Breast epithelium (tissue), 4 donors: ENCODE measurements at places on chromosomes 1 and 21. TPM values are rescaled to one million over a fixed set of nuclear protein-coding genes. Genes with fewer than 3 reads are reported as not detected.
A peak's percentile ranks its signal among the peaks of the same experiment; 100 is the strongest.

- no peak for DNase-seq
- no peaks in the 10 kb centered on the region for H3K4me1 ChIP-seq
- H3K27me3 ChIP-seq, result no peaks in the 10 kb centered on the region
- H3K4me3 ChIP-seq, result no peak overlapping the region
- H3K27ac ChIP-seq, result peak overlapping the region; percentile 35
Measured at GRCh38 chr21:25907573-25908275, 173.0 kb downstream of the GABPA start.

DNA sequence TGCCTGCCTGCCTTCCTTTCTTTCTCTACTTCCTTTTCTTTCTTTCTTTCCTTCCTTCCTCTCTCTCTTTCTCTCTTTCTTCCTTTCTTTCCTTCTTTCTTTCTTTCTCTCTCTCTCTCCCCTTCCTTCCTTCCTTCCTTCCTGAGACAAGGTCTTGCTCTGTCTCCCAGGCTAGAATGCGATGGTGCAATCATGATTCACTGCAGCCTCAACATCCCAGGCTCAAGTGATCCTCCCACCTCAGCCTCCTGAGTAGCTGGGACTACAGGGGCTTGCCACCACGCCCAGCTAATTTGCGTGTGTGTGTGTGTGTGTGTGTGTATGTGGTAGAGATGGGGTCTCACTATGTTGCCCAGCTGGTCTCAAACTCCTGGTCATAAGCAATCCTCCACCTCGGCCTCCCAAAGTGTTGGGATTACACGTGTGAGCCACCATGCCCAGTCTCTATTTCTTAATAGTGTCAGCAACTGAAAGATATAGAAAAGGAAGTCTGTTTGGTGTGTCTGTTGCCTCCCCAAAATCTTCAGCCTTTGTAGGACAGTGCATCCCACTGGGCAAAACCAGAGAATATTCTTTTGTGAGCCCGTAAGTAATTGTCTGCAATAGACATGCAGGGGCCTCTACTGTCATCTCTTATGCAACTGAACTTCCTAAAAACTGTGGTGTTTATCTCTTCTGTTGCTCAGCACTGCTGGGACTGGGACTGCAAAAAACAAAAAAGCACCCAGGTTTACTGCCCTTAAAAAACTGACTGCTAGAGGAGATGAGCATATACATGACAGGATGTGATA, 20.9 kb upstream of the RAB4A start:
- no peaks in the 10 kb centered on the region for H3K27me3 ChIP-seq
- no peak for DNase-seq
- no peak overlapping the region for H3K4me3 ChIP-seq
- peak overlapping the region; percentile 59 for H3K27ac ChIP-seq

GRCh38 chr1:207833381-207833780, 77.5 kb downstream of the CD34 start:
- peaks cover 32% of the 10 kb centered on the region for H3K4me1 ChIP-seq
- H3K27me3 ChIP-seq, result no peaks in the 10 kb centered on the region
- no peak for DNase-seq

DNA sequence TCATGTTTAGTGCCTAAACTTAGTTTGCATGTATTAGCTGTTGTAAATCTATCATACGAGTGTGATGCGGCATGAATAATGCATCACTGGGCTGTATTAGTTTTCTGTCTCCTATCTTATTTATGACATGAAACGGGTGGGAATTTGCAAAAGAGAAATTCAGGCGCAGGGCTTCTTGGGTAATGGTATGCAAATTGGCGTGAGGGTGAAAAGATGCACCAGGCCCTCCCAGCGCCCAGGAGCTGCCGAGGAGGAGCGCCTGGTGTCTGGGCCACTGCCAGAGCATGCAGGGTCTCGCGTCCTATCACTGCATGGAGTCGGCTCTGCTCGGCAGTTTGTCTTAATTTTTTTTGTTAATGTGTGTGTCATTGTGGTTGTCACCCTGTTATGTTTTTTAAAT, 82.9 kb upstream of the ACTL8 start:
- H3K27me3 ChIP-seq, result no peaks in the 10 kb centered on the region
- no peaks in the 10 kb centered on the region for H3K36me3 ChIP-seq
- no peak overlapping the region for H3K4me3 ChIP-seq
- H3K4me1 ChIP-seq, result no peaks in the 10 kb centered on the region
- DNase-seq, result no peak

Gene KAZN
- 12.2 TPM for total RNA-seq

Gene RGS7
- not detected for total RNA-seq
